ENCODE measurements at places on chromosomes 6 and 20. TPM values are rescaled to one million over a fixed set of nuclear protein-coding genes. Genes with fewer than 3 reads are reported as not detected.
A peak's percentile ranks its signal among the peaks of the same experiment; 100 is the strongest.

- no peak for ATAC-seq
Measured at GRCh38 chr6:9532621-9533557, 882.0 kb downstream of the TFAP2A start.

DNA sequence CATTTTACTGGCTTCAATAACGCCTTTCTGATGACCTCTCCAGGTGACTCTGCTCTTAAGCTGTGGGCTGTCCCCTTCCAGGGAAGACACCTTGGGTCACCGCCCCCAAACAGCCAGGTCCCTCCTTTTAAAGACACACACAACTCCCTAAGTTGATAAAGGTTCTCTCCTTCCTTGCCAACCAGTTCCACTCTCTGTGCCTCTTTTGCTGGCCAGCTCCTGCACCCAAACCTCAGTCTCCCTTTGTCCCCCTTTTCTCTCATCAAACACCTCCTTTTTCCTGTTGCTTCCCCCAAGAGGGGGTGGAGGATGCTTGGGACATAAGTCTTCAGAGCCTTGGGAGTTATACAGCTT is 1.0 kb downstream of the NCOA6 start:
- peak; percentile 20 for ATAC-seq

C20orf141 gene
- 0.47 TPM for total RNA-seq

SLC25A27 gene
- 37.9 TPM for total RNA-seq
